ENCODE measurements at places on chromosomes 16 and 17. TPM values are rescaled to one million over a fixed set of nuclear protein-coding genes. Genes with fewer than 3 reads are reported as not detected.

- peak; percentile 41 for DNase-seq
Measured at GRCh38 chr16:31471875-31472708, at the start of gene TGFB1I1. TSS of gene TGFB1I1 (plus strand) at chr16:31472152. CDS start at chr16:31472189, 37 bp downstream.

DNA sequence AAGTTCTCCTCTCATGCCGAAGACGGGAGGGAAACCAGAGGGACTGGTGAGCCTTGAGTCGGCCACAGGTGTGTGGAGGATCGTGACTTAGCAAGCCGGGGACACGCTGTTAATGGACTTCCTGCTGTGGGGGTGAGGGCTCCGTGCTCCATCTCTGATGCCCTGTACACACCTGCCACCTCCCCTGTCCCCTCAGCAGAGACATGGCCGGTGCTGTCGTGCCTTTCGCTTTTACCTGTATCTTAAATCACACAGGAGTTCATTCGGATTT is 75.9 kb upstream of the ZNF750 start:
- DNase-seq: no peak

GRCh38 chr17:68906638-68907037 is 48.6 kb downstream of the ABCA8 start:
- DNase-seq: no peak

Gene ICAM2
- 3.6 TPM for total RNA-seq

GRCh38 chr16:85104147-85104546 is 8.1 kb downstream of the CIBAR2 start:
- DNase-seq: no peak

Gene SKAP1
- total RNA-seq: 4.4 TPM

Gene KRTAP1-3
- total RNA-seq: not detected

DNA sequence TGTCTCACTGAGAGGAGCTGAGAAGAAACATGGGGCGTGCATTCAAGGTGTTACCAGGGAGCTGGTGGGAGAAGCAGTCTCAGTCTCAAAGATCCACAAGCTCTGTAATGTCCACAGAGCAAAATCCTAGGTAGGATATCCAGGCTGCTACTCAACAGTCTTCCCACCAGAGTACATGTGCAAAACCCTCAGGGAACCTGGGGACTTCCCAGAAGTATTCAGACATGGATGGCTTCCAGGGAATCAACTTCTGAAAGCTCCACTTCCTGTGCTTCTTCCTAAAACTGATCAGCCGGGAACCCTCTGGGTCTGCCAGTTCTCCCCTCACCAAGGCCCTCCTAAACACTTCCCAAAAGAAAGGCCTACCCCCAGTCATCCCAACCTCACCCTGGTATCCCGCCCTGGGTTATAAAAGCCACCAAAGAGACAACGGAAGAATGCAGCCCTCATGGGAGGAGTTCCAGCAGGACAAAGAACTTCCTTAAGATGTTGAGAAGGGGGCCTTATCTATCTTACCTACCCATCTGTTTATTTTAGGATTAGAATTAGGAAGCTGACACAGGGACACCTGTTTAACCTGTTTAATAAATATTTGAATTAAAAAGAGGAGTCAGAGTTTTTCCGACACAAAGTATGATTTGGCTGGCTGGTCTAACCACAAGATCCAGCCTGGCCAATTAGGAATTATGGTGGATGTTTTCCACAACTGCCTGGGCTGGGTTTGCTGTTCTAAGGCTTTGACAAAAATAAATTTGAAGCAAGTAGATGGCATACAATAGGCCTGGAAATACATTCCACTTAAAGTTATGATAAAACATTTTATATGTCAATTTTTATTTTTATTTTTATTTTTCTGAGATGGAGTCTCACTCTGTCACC is 37.0 kb downstream of the CUEDC1 start:
- DNase-seq: no peak

Gene CCL4
- not detected for total RNA-seq

GRCh38 chr17:63984651-63985386 is 12.1 kb upstream of the SCN4A start:
- peak; percentile 38 for DNase-seq

Gene MYO15B
- 78.6 TPM for total RNA-seq

- DNase-seq: no peak
Measured at GRCh38 chr16:70573451-70574121, 50.0 kb downstream of the SF3B3 start.

- DNase-seq: no peak
Measured at GRCh38 chr16:28983644-28984043, 1.2 kb upstream of the LAT start.

- DNase-seq: no peak
Measured at GRCh38 chr16:55039931-55040330, 109.3 kb downstream of the IRX5 start.

Gene MYH3
- total RNA-seq: 2.7 TPM

- no peak for DNase-seq
Measured at GRCh38 chr16:19130385-19130784, 16.6 kb downstream of the ITPRIPL2 start.
